ENCODE measurements at places on chromosomes 7 and 10.

DNA sequence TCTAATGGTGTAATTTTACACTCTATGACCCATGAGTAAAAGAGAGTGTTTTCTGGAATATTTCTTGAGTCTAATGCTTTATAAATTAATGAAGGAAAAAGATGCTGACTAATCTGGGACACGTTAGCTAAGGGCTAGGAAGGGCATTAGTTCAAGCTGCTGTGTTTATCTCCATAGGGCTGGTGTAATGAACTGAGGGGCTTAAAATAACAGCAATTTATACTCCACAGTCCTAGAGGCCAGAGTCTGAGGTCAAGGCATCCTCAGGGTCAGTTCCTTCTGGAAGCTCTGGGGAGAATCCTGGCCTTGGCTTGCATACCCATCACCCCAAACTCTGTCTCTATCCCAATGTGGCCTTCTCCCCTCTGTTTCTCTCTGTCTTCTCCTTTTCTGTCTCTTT lies 105.2 kb upstream of the PFKP start:
- DNase-seq: no peak

DNA sequence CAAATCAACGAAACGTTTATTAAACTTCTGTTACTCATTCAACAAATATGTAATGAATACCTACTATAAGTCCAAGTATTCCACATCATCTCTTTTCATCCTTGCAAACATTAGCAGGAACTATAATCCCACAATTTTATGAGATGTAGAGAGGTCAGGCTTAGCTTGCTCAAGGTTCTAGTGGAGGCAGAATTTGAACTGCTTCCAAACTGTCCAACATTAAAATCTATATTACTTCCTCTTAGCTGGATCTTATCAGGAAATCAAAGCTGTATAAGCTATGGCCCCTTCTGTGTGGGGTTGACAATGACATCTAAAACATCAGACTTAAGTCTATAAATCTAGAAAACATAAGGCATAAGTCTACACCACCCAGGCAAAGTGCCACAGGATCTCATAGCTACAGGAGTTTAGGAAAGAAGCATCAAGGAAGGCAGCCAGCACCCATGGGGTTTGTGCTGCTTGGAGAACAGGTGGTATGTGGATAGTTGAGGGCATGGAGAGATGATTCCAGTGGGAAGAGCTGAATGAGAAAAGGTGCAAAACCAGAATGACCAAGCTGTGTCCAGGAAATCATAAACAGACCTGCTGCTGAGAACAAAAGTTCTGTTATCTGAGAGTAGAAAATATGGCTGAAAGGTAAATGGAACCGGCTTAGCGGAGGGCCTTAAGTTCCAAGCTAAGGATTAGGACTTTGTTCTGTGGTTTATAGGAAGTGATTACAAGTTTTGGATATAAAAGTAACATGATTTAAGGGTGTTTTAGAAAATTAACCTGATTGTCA lies 34.5 kb downstream of the PAPSS2 start:
- DNase-seq: no peak

- DNase-seq: no peak
Measured at GRCh38 chr7:128352153-128352537, 8.4 kb upstream of the RBM28 start.

- no peak for DNase-seq
Measured at GRCh38 chr7:17446340-17446739, 147.9 kb downstream of the AHR start.

GRCh38 chr7:97145068-97145467 lies 27.6 kb downstream of the SDHAF3 start:
- DNase-seq: no peak

DNA sequence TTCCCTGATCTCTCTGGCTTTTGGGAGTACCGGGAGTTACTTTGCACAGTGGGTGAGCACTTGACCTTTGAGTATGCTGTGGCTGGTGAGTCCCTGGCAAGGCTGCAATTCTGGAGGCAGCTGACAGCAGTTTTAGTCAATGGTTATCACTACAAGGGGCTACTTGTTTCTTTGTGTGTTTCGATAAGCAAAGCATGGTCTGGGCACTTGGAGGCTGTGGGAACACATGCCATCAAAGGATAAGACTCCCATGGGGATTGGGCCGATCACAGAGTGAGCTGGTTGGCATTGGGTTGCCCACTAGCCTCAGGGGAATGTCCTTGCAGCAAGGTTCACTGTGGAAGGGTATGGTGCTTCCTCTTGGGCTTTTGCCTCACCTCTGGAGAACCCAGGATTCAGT lies 208.2 kb downstream of the SNX13 start:
- no peak for DNase-seq

GRCh38 chr10:119177708-119178371 lies 772 bp downstream of the PRDX3 start:
- DNase-seq: no peak

DNA sequence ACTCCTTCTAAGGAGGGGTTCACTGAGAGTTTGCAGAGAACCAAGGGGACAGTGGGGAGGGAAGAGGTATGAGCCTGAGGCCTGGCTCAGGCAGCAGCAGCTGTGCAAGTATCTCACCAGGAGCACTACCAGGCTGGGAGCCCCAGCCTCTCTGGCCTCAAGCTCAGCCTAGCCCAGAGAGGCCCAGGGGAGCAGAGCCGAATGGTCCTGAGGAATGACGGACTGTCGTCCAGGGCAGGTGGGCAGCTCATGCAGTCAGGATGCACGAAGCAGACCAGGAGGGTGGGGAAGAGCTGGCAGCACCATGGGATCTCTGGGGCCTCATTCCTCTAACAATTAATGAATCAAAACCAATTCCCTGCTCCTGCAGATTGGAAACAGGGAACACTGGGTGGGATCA lies 151.5 kb downstream of the GRID1 start:
- DNase-seq: no peak

GRCh38 chr7:128244861-128245260 lies 3.8 kb downstream of the LEP start:
- DNase-seq: no peak

- DNase-seq: peak; percentile 87
Measured at GRCh38 chr7:104983578-104984539, 30.1 kb upstream of the KMT2E start.

DNA sequence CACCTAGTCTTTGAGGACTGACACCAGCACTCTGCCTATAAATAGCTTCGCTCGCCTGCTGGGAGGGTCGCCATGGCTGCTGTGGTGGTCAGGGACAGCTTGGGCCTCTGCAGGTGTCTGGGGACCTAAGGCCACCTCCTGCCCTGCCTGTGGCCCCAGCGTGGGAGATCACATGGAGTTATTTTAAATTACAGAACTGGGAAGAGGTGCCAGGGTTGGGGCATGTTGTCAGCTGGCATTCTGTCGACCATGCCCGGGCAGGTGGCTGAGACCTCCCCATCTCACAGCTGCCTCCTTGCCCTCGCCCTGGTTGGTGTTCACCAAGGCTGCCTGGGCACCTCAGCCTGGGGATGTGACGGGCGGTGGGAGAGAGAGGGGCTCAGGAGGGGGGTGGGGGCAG lies 18.1 kb downstream of the SHH start:
- no peak for DNase-seq

DNA sequence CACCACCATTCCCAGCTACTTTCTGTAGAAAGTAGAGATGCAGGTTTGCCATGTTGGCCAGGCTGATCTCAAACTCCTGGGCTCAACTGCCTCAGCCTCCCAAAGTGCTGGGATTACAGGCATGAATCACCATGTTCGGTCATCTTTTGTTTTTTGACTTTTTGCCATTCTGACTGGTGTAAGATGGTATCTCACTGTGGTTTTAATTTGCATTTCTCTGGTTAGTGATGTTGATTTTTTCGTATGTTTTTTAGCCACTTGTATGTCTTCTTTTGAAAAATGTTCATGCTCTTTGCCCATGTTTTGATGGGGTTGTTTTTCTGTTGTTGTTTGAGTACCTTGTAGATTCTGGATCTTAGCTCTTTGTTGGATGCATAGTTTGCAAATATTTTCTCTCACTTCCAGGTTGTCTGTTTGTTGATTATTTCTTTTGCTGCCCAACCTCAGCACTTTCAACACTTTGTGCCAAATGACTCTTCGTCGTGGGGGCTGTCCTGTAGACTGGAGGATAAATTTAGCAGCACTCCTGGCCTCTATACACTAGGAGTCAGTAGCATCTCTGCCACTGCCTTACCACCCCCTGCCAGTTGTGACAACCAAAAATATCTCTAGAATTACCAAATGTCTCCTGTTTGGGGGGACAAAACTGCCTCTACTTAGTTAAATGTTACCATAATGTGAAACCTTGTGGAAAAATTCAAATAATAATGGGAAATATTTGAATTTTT lies 6.5 kb upstream of the CPED1 start:
- DNase-seq: no peak

- DNase-seq: no peak
Measured at GRCh38 chr7:120991581-120991980, 3.1 kb downstream of the CPED1 start.

DNA sequence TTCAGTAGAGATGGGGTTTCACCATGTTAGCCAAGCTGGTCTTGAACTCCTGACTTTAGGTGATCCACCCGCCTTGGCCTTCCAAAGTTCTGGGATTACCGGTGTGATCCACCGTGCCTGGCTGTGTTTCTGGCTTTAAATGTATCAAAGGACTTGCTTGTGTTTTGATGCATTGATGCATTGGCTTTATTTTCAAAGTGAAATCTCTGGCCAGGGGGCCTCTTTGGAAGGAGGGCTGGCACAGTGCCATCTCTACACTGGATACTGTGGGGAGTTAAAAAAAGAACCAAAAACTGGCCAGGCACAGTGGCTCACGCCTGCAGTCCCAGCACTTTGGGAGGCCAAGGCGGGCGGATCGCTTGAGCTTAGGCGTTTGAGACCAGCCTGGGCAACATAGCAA lies 16.0 kb downstream of the MNX1 start:
- peak; percentile 4 for DNase-seq

DNA sequence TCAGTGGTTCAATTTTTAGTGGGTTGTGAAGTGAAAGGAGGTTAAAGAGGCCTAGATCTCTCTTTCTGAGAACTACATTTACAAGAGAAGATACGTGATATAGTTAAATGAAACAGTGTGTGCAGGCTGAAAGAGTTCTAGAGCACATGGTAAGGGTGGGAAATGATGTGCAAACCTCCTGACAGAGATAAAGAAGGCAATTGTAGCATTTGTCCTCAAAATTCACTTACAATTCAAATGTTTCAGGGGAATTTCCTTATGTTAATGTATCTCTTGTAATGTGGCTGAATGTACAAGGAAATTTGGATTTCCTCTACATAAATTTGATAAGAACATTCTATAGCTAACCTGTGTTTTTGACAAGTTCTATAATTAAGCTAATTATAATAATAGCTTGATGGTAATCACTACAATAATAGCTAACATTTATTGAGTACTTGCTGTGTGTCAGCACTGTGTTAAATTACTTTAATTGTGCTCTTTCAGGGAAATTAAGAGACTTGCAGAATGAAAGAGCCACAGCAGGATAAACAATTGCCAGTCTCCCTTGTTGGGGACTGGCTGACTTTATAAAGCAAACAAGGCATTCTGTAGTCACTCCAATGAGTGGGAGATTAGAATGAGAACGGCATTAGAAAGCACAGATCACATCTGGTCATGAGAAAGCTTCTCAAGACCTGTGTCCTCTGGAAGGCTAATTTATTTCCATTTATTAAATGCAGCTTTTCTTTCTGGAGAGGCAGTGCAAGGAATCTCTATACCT lies 139.7 kb upstream of the TMEM72 start:
- DNase-seq: no peak

GRCh38 chr10:4686644-4686996 lies 139.4 kb upstream of the AKR1E2 start:
- DNase-seq: peak; percentile 21

DNA sequence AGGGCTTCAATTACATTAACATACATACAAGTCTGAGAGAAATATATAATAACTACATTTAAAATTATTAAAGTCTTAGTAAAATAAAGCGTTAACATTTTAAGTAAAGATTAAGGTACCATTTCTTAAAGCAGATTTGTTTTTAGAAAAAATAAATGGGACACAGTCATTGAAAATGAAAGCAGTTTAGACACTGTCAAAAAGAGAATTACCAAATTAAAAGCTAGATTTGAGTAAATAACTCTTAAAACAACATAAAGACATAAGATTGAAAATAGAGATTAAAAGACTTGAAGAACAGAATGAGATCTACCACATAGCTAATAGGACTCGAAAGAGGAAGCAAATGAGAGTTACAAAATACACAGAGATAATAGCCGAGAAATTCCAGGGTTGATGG lies 562.2 kb upstream of the FOXK1 start:
- DNase-seq: no peak

GRCh38 chr7:18740579-18740988 lies 245.0 kb downstream of the HDAC9 start:
- DNase-seq: no peak

GRCh38 chr7:96284835-96285234 lies 37.1 kb downstream of the SLC25A13 start:
- peak; percentile 24 for DNase-seq

DNA sequence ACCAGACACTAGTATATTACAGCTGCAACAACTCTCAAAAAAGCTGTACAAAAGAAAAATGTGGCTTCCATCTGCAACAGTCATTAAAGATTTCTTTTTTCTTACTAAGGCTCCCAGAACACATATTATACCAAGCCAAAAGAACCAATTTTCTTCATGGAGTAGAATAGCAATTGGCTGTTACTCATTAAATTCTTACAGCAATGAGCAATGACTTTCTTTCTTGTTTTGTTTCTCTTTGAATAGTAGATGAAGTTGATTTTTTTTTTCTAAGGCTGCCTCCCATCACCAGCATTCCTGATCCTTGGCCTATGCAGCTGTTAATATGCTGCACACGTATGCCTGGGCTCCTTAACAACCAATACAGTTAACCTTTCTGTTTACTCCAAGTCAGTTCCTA lies 36.6 kb upstream of the SPOCK2 start:
- no peak for DNase-seq

- no peak for DNase-seq
Measured at GRCh38 chr10:118310822-118311221, 31.3 kb downstream of the FAM204A start.

DNA sequence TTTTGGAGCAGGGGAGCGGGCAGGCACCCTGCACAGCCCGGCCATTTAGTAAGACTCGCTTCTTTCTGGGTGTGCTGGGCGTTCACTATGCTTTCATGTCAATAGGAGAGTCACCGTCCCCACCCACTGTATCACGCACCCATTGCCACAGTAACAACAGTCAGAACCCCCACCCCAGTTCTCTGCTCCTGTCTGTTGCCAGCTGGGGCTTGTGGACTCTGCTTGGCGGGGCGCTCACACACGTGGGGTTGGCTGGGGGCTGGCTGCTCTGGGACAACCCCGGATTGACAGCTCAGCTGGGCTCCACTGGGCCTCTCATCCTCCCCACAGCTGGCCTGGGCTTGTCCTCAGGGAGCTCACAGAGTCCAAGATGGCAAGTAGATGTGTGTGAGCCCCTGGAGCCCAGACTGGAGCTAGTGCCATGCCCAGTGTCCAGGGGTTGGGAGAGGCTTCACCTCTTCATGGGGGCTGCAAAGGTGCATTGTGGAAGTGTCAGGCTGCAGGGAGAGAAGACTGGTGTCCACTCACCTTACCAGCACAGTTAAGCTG lies 59.6 kb downstream of the GLRX3 start:
- no peak for DNase-seq

- DNase-seq: no peak
Measured at GRCh38 chr10:14581553-14582321, 193.0 kb downstream of the FAM107B start.

- no peak for DNase-seq
Measured at GRCh38 chr10:74097776-74098175, 52.9 kb downstream of the AP3M1 start.
